ENCODE measurements at places on chromosomes 2 and 18.

- no peak for DNase-seq
Observed at GRCh38 chr2:95287806-95288205, 9.3 kb upstream of the KCNIP3 start.

GRCh38 chr2:142880279-142880678, 2.8 kb downstream of the KYNU start:
- DNase-seq = no peak

- no peak for DNase-seq
Observed at GRCh38 chr2:75719616-75720015, 8.9 kb upstream of the GCFC2 start.

DNA sequence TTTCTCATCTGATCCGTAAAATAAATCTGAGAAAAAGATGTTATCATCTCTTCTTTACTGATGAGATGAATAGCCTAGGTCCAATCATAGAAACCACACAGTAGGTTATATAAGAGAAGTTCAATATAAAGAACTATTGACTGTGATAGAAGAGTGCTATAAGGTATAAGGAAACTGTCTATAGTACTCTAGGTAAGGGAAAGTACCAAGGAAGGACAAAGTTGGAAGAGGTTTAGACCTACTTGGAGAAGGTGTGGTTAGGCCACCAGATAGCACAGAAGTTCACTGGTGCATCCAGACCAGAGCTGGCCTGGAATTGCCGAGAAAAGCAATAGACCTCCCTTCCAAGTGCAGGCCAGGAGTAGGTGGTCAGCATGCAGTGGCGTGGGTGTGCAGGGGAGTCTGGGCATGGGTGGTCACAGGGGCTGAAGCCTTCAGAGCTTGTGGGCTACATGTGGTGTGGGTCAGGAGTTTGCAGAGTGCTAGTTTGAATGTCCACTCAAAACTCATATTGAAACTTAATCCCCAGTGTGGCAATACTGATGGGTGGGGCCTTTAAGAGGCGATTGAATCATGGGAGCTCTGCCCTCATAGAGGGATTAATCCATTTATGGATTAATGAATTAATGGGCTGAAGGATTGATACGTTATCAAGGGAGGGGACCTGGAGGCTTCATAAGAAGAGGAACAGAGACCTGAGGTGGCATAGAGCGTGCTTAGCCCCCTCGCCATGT, 86.3 kb downstream of the ALPK2 start:
- no peak for DNase-seq

- DNase-seq = no peak
Observed at GRCh38 chr2:1002350-1002749, 51.7 kb downstream of the SNTG2 start.

- no peak for DNase-seq
Observed at GRCh38 chr2:46545015-46545839, 65.9 kb downstream of the TMEM247 start.

- no peak for DNase-seq
Observed at GRCh38 chr2:101987832-101988231, 3.9 kb upstream of the IL1R2 start.

- DNase-seq = no peak
Observed at GRCh38 chr18:28514699-28515098, 337.8 kb upstream of the CDH2 start.

DNA sequence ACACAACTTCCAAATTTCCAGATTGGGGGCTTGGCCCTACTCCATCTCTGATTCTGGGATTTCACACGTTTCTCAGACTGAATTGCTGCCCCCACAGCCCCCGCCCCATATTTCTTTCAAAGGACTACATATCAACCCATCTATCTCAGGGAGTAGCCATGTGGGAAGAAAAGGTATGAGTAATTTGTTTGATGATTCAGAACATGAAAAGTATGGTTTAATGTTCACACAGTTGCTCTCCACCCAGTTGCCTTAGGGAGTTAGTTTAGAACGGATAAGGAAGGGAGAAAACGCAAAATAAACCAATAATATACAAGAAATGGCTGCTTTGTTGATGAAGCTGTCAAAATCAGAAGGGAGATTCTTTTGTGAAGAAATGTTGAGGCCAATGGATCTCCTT, 145.1 kb downstream of the PIEZO2 start:
- no peak for DNase-seq

DNA sequence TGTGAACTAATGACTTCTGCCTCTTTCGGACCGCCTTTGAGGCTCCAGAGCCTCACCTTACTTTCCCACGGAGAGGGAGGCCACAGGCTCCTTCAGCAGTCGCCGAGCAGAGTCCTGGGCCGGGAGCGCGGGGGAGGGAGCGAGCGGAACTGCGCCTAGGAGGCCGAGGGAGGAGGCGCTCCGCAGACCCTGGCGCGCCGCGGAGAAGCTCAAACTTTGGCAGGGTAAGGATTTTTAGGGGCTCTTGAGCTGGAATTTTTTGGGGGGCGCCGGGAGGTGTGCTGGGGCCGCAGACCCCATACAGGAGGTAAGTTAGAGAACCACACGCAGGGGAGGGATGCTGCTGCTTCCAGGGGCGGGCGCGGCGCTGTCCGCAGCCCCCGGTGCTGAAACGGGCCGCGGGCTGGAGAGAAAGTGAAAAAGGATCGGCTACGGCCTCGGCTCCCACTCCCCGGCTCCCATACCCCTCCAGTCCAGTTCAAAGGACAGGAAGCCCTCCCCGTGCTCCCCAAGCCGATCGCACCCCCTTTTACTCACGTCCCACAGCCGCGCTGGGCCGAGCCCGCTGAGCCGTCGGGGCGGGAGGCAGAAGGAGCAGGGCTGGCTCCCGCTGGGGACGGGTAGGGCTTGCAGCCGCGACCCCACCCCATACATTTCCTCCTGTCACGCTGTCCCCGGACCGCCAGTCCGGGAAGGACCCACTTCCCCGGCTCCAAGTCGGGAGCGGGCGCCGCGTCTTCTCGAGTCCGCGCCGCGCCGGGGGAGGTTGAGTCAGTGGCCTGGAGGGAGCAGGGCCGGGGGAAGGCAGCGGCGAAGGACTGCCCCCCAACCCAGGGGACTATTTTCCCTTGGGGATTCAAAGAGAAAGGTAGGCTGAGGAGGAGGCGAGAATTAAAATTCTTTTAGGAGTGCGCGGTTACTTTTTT, at the start of gene CNGA3:
Gene CNGA3, plus strand, starts transcription at position 146 of the 926 bp plus-strand sequence. CDS start 23,520 bp downstream, outside the sequence.
- DNase-seq = no peak

GRCh38 chr2:112600634-112601033, 16.2 kb downstream of the CHCHD5 start:
- DNase-seq = no peak

- DNase-seq = peak; percentile 4
Observed at GRCh38 chr2:24164416-24164973, 10.4 kb upstream of the FAM228A start.

DNA sequence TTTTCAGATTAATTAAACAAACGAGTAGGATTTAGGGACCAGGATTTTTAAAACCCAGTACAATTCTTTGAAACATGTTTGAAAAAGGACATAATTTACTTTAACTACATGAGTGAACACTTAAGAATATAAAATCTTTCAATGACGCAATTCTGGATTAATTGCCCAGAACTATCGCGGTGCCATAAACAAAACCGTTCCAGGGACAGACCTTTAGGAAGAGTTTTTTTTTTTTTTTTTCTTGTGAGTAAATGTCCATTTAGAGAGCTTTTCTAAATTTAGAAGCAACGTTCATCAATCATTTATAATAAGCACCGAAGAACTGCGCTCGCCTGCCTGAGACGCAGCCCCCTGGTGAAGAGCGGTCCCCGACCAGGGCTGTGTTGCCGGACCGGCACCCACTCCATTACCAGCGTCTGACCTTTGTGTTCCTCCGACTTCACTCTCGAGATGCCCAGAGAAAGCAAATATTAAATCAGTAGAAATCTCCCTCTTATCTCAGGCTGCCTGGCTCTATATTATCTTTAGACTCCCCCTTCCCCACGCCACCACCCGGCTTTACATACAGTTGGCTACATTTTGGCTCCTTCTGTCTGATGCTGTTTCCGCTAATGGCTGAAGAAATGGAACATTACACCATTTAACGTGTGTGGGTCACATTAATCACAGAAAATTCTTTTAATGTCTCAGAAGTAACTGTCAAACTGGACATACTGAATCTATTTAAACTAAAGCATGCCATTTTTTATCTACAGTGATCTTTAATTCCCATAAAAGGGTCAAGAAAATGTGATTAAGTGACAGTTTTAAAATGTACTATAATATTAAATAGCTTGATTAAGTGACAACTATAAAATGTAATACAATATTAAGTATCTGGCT, 364.0 kb upstream of the MEIS1 start:
- no peak for DNase-seq

- no peak for DNase-seq
Observed at GRCh38 chr2:11777886-11778415, 31.5 kb downstream of the LPIN1 start.

- DNase-seq = no peak
Observed at GRCh38 chr2:104312684-104313083, 541.2 kb upstream of the POU3F3 start.

DNA sequence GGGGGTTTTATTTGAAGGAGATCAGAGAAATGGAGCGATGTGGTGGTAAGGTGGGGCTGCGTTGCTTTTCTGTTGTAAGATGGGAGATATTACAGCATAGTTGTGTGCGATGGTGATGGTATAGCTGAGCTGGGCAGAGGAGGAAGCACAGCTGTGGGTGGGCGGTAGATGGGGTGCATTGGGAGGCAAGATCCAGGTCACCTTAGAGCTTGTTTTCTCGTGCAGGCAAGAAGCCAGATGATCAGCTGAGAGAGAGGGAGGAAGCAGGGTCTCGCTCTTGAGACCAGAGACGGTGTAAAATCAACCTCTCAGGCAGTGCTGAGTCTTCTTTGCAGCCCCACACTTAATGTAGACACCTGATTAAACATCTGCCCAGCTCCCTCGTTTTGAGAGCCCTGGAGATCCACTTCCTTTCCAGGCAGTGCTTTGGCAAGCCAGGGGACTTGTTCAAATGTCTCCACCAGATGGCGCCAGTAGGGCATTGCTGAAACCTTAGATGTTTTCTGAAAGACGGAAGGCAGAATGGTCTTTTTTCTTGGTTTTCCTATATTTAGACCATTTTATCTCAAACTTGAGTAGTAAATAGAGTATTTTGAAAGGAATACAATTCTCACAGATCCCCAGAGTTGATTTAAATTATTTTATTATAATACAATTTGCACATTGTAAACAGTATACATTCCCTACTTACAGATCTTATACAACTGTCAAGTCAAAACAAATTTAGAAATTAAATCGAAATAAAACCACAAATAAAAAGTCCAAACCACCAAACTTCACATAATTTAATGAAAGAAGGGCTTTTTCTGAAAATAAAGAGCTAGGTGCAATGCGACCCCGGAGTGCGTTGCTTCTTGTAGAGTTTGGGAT, 21.1 kb upstream of the LYPD6B start:
- DNase-seq = peak; percentile 63

DNA sequence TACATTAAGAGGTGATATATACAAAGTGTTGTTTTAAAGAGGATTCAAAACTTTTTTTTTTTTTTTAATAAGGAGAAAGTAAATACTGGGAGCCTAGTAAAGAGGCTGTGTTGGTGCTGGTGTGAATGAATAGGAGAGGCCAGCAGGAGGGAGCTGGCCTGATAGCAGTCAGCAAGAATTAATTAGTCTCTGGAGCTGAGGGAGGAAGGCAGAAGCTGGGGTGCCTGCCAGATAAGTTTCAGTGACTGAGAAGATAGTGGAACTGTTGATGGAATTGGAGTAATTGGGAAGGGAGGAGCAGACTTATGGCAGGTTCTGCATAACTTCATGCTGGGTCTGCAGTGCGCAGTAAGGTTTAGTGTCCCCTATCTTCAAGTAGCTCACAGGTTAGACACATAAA, 36.2 kb upstream of the SNORC start:
- no peak for DNase-seq

- no peak for DNase-seq
Observed at GRCh38 chr2:121004359-121004758, 268.7 kb downstream of the GLI2 start.

DNA sequence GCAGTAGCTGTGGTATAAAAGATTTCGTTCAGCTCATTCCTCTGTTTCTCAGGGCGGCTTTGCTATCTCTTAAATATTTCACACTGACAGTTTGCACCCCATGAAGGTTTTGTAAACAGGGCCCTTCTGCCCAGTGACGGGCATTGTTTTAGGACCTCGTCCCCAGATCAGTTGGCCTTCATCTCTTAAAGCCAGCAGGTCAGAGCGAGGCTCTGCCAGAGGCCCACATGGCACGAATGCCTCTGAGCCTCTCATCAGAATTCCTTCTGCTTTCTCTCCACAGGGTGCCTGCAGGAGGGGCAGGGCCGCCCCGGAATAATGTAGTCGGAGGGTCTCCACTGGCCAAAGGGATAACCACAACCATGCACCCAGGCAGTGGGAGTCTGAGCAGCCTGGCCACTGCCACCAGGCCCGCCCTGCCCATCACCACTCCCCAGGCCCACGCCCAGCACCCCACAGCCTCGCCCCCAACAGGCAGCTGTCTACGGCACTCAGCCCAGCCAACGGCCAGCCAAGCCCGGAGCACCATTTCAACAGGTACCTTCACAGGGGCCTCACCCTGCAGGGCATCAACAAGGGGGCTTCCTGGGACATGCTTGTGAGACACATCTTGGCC, 177.0 kb downstream of the SEPTIN10 start:
- no peak for DNase-seq

DNA sequence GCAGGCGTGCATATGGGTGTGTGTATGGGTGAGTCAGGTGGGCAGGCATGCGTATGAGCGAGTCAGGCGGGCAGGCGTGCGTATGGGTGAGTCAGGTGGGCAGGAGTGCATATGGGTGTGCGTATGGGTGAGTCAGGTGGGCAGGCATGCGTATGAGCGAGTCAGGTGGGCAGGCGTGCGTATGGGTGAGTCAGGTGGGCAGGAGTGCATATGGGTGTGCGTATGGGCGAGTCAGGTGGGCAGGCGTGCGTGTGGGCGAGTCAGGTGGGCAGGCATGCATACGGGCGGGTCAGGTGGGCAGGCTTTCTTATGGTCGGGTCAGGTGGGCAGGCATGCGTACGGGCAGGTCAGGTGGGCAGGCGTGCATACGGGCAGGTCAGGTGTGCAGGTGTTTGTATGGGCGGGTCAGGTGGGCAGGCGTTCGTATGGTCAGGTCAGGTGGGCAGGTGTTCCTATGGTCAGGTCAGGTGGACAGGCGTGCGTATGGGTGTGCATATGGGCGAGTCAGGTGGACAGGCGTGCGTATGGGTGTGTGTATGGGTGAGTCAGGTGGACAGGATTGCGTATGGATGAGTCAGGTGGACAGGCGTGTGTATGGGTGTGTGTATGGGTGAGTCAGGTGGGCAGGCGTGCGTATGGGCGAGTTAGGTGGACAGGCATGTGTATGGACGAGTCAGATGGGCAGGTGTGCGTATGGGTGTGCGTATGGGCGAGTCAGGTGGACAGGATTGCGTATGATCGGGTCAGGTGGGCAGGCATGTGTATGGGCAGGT, 28.7 kb upstream of the KLF11 start:
- DNase-seq = no peak

- DNase-seq = no peak
Observed at GRCh38 chr2:236601316-236602202, 31.9 kb downstream of the ACKR3 start.

- DNase-seq = no peak
Observed at GRCh38 chr18:45751766-45752165, 27.8 kb downstream of the SLC14A1 start.

DNA sequence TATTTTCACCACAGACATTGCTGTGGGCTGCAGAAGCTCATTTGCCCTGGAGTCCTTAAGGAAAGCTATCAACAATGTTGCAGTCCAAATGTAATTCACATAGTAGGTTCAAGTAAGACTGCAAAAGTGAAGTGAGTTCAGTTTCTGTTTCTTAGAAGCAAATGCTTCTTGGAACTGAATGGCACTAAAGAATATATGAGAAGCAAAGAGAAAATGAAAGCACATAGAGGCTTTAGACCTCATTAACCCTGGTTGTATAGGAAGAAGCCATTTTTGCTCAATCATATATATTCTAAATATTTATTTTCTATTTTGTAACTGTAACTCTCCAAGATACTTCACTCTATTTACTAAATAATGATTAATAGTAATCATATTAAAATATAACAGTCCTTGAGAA, 292.0 kb downstream of the ZNF804A start:
- no peak for DNase-seq

All from stimulated activated CD4-positive, alpha-beta T cell treated with anti-CD3 and anti-CD28 coated beads, Interleukin-12 subunit alpha, Interleukin-12 subunit beta, amount 100 ng/mL, for 48 hours (primary cell).